Natural killer cell (primary cell): ENCODE measurements at places on chromosomes 5 and 9. TPM values are rescaled to one million over a fixed set of nuclear protein-coding genes. Genes with fewer than 3 reads are reported as not detected.

The PRELID2 gene
- 3.1 TPM for total RNA-seq

DNA sequence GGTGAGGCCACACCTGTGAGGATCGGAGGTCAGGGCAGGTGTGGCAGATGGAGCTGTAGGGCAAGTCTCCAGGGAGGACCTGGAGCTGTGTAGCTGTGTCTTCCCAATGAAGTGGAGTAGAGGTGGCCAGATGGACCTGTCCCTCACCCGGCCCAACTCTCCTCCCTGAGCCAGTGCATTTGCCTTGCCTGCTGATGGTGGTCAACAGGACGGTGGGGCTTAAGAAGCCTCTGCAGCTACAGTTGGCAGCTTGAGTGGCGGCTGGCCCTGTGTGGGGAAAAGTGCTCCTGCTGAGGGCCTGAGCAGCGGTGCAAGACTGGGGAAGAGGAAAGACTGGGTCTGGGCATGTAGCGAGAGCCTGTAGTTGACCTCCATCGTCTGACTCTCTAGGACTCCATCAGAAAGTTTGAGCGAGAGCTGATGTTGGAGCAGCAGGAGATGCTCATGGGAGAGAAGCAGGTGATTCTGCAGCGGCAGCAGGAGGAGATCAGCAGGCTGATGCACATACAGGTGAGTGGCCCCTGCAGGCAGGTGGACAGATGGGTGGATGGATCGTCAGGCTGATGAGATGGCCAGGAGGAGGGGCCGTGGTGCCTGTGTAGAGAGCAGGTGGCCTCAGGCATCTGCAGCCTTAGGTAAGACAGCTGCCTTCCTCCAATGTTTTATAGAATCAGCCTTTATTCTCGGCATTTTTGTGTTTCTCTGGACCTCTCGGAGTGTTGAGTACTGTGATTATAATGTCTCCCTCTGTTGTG, 24.9 kb downstream of the PITX1 start:
- DNase-seq = no peak

The AQP3 gene
- total RNA-seq = 3.9 TPM

The CDX1 gene
- not detected for total RNA-seq

DNA sequence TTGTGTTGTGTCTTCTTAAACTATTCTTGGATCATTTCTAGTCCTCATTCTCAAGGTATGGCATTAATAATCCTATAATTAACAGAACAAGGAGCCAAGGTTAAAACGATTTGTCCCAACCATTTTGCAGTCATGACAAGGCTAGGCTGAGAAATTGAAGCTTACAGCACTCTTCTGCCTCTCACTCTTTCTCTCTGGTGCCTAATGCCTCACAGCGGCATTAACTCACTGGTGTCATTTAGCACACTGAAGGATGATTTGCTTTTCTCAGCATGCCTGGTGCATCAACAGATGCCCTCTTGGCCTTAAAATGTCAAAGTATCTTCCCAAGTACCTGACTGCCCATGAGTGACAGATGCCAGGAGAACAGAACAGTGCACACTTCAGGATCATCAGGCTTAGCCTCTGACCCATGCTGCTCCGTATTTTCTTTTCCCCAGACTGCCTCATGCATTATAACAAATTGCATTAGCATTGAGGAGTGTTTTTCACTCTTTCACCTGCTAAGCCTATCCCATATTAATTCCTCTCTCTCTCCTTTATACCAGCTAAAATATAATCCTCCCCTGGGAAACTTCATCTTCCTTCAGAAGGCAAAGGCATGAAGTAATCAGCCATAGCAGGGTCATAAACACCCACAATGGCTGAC, 61.1 kb upstream of the SV2C start:
- no peak for DNase-seq

GRCh38 chr9:18190671-18191374, 283.1 kb upstream of the ADAMTSL1 start:
- no peak for DNase-seq

- no peak for DNase-seq
Measured at GRCh38 chr5:121981254-121981653, 19.5 kb downstream of the SRFBP1 start.

DNA sequence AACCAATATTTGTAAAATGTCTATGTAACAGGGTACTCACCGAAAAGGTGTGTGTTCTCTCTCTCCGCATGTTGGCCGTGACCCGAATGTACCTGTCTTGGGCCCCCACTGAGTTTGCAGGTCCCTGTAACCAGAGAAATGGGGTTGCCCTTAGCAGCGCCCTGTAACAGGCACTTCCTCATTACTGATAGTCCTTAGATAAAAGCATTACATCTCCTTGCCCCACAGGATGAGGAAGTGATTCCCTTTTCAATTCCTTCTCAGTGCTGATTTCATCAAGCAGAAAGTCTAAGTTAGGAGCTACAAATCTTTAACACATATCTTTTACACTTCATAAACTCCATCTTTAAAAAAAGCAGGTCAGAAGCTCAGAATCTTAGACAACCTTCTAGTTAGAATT, 15.2 kb upstream of the HMHB1 start:
- DNase-seq = no peak
